ENCODE measurements at places on chromosomes 7 and 10.

DNA sequence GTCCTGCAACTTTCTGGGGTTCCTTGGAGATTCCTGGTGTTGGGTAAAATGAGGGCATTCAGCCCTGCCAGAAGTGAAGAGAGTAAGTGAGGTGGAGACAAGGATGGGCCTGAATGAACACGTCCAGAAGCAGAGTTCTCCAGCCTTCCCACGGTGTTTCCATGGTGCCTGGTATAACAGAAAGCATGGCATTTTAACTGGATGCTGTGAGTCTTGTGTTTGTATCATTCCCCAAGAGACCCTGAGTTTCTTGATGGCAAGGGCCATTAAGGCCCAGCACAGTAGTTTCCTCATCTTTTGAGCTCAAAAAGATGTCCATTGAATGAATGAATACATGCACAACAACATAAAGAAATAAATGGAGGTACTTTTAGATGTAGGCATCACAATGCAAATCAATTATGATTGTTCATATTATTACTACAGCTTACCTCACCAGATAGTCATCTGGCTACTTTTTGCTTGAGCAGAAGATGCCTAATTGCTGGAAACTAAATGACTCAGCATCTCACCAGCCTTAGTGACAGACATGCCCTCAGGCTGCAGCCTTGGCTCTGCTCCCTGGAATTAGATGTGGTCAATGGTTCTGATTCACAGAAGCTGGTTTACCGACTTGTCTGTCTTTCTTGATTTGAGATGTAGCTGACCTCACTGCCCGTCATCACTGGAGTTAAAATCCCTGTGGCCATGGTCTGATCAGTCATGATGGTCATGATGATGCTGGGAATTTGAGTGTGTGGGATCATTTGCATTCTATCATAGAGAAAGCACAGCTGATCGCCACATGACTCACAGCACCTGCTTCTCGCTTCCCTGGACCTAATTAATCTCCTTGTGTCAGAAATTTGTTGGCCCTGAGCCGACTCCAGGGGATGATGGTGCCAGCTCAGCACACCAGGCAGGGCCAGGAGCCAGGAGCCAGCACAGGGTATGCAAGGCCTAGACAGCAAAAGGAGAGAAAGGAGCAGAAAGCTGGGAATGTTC is 83.9 kb downstream of the CXCL12 start:
- peak; percentile 100 for DNase-seq

GRCh38 chr10:66990143-66990830 is 64.5 kb downstream of the LRRTM3 start:
- DNase-seq, result no peak

DNA sequence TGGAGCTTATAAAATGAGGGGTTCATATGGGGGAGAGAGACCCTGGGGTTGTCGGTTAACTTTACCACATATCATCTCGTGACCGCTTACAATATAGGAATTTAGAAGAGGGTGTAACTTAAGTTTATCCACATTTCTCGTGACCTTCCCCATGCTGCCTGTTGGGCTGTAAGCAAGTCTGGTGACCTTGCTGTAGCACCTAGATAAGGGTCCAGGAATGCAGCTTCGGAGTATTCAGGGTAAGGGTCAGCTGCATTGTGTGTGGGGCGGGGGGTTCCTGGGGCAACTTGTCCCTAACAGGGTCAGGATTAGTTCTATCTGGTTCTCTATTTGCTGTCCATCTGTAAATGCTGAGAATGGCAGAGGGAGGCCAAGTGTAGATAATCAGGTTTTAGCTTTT is 1.3 kb upstream of the CHST3 start:
- DNase-seq, result no peak

GRCh38 chr10:48472501-48473069 is 132.3 kb downstream of the ARHGAP22 start:
- no peak for DNase-seq

DNA sequence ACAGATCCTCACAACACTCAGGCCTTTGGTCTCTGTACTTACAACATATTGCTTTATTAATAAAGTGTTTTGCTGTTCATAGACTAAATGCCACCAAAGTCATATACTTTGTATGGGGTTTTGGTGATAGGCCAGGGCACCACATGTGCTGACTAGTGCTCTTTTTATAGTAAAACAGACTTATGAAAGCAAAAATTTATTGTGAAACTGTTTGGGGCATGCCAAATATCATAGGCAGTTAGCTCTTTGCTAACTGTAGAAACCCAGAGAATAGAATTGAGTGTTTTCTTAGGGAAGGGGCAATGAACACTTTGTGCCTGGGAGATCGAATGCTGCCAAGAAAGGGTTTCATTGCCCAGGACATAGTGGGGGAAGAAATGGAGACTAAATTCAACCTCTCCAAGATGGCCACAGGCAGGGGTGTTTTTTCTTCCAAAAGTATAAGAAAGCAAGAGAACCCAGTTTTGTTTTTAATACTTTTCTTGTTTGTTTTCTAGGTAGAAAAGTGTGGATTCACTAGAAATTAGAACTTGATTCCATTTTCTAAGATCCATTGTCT is 142.7 kb downstream of the TRIL start:
- no peak for DNase-seq

DNA sequence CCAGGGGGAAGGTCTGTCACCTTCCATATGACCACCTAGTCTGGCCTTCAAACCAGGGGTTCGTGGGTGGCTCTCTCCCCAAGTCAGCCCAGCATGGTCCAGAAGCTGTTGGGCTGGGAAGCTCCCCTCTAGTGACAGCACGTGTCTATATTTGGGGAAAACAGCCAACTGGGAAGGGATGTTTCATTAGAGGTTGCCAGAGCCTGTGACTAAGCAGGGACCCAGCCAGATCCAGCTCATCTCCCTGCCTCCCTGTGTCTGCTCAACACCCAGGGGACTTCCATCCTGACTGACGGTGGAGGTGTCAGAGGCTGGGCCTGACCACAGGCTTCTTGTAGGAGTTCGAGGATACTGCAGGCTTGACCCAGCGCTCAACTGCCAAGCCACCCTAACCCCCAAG is 10.5 kb downstream of the STYXL1 start:
- DNase-seq, result peak; percentile 87

- DNase-seq, result no peak
Measured at GRCh38 chr7:118473271-118473670, 248.8 kb downstream of the ANKRD7 start.

GRCh38 chr10:79022565-79023230 is 46.1 kb upstream of the ZMIZ1 start:
- DNase-seq, result peak; percentile 12

DNA sequence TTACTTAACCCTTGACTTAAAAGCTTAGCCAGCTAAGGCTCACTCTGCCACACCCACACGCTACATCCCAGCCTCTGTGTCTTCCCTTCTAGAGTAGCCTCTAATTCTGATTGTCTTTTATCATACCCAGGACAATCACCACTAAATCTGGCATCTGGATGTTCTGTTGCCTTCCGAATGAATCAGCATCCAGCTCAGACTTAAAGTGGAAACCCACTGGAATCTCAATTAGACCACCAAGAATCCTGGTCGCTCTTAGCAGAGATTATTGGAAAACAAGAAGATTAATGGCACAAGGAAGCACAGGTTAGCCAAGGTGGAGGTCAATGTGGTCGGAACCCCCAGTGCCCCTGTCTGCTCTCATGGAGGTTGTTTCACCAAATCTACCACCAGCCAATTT is 404.2 kb upstream of the FOXK1 start:
- no peak for DNase-seq

DNA sequence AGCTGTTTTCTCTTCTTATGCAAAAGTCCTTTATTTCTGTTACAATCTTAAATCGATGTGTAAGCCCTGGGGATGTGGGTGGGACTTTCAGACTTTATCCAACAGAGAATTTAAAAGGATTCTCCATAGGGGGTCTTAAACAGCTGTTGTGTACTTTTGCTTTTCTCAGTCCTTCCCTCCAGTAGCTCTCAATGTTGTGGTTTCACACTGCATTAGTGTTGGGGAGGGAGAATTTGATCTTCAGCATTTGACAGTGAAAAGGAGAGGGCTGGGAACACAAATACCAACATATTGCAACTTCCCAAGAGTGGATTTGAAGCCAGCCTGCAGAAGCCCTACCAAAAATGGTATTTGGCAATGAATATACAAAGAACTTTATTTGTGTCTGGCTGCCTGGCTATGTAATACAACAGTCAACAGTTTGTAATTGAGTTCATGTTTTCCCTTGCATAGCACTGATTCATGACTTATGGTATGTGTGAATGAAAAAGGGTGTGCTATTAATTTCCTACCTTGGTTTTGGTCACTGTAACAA is 80.1 kb upstream of the CAPZA2 start:
- peak; percentile 55 for DNase-seq

DNA sequence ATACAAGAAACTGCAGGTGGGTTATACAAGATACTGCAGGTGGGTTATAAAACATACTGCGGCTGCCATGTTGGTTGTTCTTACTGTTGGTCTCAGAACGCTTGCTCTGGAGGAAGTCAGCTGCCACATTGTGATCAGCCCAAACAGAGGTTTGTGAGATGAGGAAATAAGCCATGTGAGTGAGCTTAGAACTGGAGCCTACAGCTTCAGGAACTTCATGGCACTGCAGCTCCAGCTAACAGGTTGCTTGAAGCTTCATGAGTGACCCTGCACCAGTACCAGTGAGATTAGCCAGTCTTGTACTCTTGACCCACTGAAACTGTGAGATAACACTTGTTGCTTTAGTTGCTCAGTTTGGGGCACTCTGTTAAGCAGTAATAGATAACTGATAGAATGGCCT is 74.5 kb upstream of the PRKCQ start:
- no peak for DNase-seq

All from EL (cell line).